ENCODE measurements at places on chromosomes 3 and 15.

- no peak for DNase-seq
Measured at GRCh38 chr3:61841111-61841845, 279.9 kb downstream of the PTPRG start.

- DNase-seq: no peak
Measured at GRCh38 chr3:61493339-61493738, 68.0 kb upstream of the PTPRG start.

- no peak for DNase-seq
Measured at GRCh38 chr3:179884136-179884535, 152.6 kb downstream of the PEX5L start.

- DNase-seq: no peak
Measured at GRCh38 chr3:161016417-161017313, 88.5 kb downstream of the B3GALNT1 start.

DNA sequence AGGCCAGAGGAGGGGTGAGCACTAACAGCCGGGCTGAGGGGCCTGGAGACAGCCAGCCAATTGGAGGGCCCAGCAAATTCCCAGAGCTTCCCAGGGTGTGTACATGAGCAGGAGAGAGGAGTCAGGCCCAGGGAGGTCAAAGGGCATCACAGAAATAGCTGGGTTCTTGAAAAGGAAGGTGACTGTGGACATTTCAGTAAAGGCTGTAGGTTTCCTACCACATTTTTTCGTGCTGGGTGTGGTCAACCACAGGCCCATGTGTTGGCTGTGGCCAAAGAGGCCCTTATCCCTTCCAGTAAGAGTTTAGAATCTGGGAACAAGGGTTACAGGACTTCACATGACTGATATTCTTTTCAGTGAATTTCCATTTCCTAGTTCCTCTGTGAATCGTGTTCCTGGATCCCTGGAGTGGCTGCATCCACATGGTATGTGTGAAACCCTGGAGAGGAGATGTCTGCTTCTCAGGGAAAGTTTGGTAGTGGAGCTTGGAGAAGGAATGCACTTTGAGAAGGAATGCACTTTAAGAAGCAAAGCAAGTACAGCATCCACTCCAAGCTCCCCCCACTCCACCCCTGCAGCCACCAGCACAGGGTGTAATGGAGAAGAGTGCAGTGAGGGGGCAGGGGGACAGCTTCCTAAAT is 73.2 kb upstream of the HEG1 start:
- DNase-seq: no peak

DNA sequence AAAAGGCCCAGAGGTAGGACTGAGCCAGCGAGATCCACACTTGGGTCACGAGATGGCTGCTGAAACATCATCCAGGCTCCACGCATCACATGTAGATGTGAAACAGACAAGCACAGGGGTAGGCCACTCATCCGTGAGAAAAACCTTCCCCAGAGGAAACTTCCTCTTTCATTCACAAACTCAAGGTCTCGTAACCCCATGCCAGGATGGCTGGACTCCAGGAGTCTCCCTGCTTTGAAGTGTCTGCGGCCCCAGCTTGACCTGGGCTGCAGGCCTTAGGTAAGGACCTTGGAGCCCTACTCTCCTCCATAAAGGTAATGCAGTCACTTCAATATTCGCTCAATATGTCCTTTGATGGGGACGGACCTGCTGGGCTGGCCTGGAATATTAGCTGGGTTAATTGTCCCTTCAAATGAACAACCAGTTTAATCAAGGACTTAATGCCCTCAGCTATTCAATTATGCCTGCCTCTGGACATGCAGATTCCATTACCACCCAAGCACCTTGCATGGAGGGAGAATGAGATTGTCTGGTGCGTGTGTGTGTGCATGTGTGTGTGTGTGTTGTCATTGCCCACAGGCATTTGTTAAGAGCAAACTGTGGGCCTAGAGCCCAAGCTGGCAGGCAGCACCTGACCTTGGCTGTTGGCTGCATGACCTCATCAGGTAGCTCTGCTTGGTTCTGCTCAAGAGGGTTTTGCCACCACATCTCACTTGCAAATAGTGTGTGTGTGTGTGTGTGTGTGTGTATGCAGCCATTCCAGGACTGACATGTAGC is 186.9 kb upstream of the TLE3 start:
- no peak for DNase-seq

All from SW 1271 (cell line).